Activated B cell treated with CpG ODN at 0.5 μM for 24 hours (primary cell): ENCODE measurements at places on chromosomes 4 and X. TPM values are rescaled to one million over a fixed set of nuclear protein-coding genes. Genes with fewer than 3 reads are reported as not detected.

The F8A2 gene
- not detected in 2 replicates for total RNA-seq

The SHOX gene
- not detected in 2 replicates for total RNA-seq

The PPEF2 gene
- total RNA-seq, result 0.17 and 0.35 TPM in 2 replicates

The RHOH gene
- total RNA-seq, result 174 and 183 TPM in 2 replicates

The CXCR3 gene
- 5.4 and 6.4 TPM in 2 replicates for total RNA-seq

The AVPR2 gene
- not detected in 2 replicates for total RNA-seq

The ELF4 gene
- total RNA-seq, result 32.4 and 33.0 TPM in 2 replicates

The RAB33A gene
- 6.9 and 8.0 TPM in 2 replicates for total RNA-seq

The NFKB1 gene
- total RNA-seq, result 274 and 308 TPM in 2 replicates
